ENCODE measurements at places on chromosomes 11 and 22. TPM values are rescaled to one million over a fixed set of nuclear protein-coding genes. Genes with fewer than 3 reads are reported as not detected.

SYCE3 gene
- not detected for total RNA-seq

FAM111A gene
- total RNA-seq = 11.3 TPM

NXPE4 gene
- not detected for total RNA-seq

SIDT2 gene
- 6.1 TPM for total RNA-seq

NAALADL1 gene
- not detected for total RNA-seq

P2RX3 gene
- 0.31 TPM for total RNA-seq

FAT3 gene
- 0.27 TPM for total RNA-seq

PKNOX2 gene
- not detected for total RNA-seq

MMP3 gene
- not detected for total RNA-seq
